Placental pericyte (primary cell): ENCODE measurements at places on chromosomes 1 and 21. TPM values are rescaled to one million over a fixed set of nuclear protein-coding genes. Genes with fewer than 3 reads are reported as not detected.

The SMIM1 gene
- total RNA-seq, result 1.1 and 2.6 TPM in 2 replicates

The SNX7 gene
- total RNA-seq, result 22.5 and 47.5 TPM in 2 replicates

The COL18A1 gene
- 41.1 and 120 TPM in 2 replicates for total RNA-seq

The DNASE2B gene
- not detected in 2 replicates for total RNA-seq

The NOTCH2 gene
- 214 and 226 TPM in 2 replicates for total RNA-seq

The GABPB2 gene
- 9.7 and 9.8 TPM in 2 replicates for total RNA-seq

The VWA5B1 gene
- not detected in 2 replicates for total RNA-seq

The AVPR1B gene
- total RNA-seq, result not detected in 2 replicates
